ENCODE measurements at places on chromosomes 7 and 10. TPM values are rescaled to one million over a fixed set of nuclear protein-coding genes. Genes with fewer than 3 reads are reported as not detected.

BEND7 gene
- total RNA-seq = not detected

GFRA1 gene
- total RNA-seq = not detected

PSD gene
- 2.8 TPM for total RNA-seq

LBX1 gene
- not detected for total RNA-seq

ARF5 gene
- 120 TPM for total RNA-seq

MPP7 gene
- 3.7 TPM for total RNA-seq

NPC1L1 gene
- not detected for total RNA-seq

NSUN5 gene
- total RNA-seq = 58.6 TPM

GJD4 gene
- total RNA-seq = not detected

BMPER gene
- total RNA-seq = not detected

Measured in activated CD8-positive, alpha-beta memory T cell treated with anti-CD3 and anti-CD28 coated beads, Interleukin-2, amount 10 ng/mL, durations not matched to agents 7 days and 5 days (primary cell).